ENCODE measurements at places on chromosomes 2 and 18. TPM values are rescaled to one million over a fixed set of nuclear protein-coding genes. Genes with fewer than 3 reads are reported as not detected.

DNA sequence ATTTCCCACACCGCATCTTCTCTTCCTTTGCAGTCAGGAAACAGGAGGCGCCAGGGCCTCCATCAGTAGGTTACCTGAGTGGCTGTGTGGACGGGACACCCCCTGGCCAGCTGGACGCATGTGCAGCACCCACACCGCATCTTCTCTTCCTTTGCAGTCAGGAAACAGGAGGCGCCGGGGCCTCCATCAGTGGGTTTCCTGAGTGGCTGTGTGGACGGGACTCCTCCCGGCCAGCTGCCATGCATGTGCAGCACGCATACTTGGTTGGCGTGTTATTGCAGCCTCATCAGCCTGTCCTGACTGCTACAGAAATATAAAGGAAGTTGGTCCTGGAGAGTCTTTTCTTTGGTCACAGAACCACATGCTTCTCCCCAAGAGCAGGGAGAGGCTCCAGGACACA, 74.6 kb downstream of the DCDC2C start:
- no peak for DNase-seq

DNA sequence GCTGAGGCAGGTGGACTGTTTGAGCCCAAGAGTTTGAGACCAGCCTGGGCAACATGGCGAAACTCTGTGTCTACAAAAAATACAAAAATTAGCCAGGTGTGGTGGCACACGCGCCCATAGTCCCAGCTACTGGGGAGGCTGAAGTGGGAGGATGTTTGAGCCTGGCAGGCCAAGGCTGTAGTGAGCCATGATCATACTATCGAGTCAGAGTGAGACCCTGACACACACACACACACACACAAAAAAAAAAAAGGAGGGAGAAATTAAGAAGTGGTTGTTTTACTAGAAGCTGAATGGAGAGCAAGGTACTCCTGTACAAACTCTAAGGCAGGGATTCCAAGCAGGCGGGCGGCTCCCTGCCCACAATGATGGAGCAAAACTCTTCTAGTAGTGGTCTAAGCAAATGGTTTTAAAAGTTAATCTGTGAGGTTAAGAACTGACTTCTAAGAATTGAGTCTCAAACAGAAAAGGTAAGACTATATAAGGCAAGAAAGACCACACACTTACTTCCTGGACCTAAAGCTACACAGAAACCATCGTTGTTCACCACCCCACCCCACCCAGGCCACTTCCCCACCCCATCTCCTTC, 2.6 kb downstream of the ANKRD44 start:
- DNase-seq: peak; percentile 66

- no peak for DNase-seq
These were observed 320.1 kb downstream of the LRRTM1 start for GRCh38 chr2:79984476-79984875.

The ACADL gene
- not detected for total RNA-seq

DNA sequence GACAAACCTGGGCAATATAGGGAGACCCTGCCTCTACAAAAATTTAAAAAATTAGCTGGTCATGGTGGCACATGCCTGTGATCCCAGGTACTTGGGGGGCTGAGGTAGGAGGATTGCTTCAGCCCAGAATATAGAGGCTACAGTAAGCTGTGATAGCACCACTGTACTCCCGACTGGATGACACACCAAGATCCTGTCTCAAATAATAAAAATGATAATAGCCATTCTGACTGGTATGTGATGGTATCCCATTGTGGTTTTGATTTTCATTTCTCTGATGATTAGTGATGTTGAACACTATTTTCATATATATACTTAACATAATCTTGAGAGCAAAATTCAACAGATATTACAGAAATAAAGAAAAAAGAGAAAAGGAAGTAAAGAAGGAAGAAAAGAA, 1491.0 kb upstream of the PIK3C3 start:
- no peak for DNase-seq
